ENCODE measurements at places on chromosomes 12 and 14.

DNA sequence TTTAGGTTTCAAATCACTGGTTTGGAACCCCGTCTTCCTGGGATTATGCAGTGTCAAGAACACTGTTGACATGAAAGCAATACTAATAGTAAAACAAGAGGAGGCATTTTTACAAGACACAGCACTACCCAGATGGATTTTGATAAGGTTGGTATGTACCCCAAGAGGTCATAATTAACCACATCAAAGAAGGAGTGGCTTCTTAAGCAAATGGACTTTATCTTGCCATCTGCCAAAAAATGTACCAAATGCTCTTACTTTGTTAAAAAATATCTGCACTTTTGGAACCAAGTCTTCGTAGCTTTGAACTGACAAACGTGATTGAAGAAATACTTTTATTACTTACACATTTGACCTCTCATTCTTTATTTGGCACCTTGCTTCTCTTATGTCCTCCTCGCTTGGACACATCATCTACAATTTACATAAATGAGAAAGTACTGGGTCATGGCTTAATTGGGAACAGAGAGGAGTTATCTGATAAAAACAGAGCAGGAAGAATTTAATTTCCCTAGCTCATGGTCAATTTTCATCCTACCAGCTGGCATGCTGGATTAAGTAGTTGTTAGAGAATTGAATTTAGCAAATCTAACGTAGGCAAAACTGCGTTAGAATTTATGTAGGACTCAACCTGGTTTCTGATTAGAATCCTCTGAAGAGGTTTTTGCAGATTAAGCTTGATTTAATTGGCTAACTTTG lies 54.5 kb upstream of the PRICKLE1 start:
- DNase-seq = no peak

- no peak for DNase-seq
These were observed 912.2 kb downstream of the FLRT2 start for GRCh38 chr14:86442135-86442534.

DNA sequence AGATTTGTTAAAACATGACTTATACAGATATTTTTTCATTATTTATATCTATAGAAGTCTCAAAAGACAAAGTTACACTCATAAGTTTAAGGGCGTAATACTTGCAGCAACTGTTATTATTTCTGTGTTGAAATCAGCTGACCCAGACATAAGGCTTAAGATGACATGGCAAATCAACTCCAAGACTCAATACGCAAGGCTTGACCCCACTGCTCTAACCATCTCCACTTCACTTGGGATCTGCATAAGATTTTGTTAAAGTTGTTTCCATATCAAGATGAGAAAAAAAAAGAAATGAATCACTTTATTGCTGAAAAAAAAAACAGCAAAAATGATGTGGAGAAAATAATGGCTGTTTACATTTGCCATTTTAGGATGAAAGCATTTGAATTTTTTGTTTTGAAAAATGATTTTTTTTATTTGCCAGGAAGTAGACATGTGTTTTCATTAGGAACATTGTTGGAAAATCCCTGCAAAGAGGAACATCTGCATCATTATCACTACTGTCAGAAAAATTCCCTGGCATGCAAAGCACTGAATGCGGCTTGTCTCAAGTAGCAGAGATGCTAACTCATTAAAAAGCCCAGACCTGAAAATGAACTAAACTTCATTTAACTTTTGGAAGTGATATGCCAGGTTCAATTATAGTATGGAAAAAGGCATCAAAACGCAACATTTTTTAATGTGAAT lies 73.5 kb downstream of the LIN7A start:
- DNase-seq = no peak

- peak; percentile 51 for DNase-seq
These were observed 202.5 kb downstream of the CALM1 start for GRCh38 chr14:90599339-90599738.

DNA sequence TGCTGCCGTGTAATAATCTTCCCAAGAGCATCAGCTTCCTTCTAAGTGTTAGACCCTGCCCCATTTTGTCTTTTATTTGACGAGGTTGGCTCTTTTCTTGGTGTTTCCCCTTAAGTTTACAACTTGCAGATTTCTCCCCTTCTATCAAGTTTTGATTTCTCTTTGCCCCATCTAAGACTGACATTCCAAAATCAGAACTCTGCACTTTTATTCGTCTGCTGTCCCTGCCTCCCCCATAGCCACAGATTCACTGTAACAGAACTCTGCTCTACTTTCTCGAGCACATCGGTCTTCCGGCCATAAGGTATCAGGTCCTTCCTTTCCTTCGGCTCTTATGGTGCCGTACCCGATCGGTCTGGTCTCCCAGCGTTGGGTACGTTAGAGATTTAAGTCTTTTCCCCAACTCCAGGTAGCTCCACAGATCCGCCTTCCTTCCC lies 563 bp downstream of the DCP1B start:
- DNase-seq = no peak

- DNase-seq = no peak
These were observed 10.1 kb downstream of the LTB4R start for GRCh38 chr14:24321212-24321975.

- peak; percentile 31 for DNase-seq
These were observed 196.3 kb downstream of the NPAS3 start for GRCh38 chr14:33134975-33135374.

DNA sequence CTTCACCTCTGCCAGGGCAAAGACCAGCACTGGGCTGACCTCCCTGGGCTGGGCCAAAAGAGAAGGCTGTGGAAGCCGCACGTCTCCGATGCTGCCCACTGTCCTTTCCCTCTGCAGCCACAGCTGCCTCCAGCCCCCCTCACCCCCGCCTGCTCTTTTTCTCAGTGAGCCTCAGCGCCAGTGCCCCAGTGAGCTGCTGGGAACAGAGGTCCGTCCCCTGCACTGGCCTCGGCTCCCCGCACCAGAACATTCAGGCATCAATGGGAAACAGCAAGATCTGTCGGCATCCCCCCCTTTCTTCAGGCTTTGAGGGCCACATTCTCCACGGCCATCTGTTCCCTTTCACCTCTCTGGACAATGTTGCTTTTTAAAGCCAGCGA lies 398.1 kb downstream of the ZFP36L1 start:
- DNase-seq = peak; percentile 48

GRCh38 chr12:59637692-59638070 lies 41.9 kb downstream of the SLC16A7 start:
- no peak for DNase-seq

DNA sequence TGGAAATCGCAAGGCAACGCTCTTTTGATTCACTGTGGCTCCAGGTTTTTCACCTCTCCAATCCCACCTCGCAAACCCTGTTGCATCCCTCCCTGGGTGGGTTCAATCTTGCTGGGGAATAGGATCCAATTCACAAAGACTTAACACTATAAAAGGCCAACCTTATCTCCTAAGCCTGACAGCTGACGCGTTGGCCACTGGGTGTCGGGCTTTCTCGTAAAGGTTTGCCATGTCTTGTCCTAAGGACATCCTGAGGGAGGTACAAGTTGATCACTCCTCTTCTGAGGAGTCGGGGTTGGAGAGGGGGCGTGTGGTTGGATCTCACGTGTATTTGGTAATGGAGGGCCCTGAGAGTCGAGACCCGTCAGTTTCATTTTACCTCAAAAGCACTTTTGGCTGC lies 112.6 kb upstream of the FZD10 start:
- DNase-seq = no peak

- no peak for DNase-seq
These were observed 853.7 kb downstream of the GALC start for GRCh38 chr14:87139299-87139698.

All from spinal cord (tissue), 10 donors.